ENCODE measurements at places on chromosomes 12 and 14.

- DNase-seq: no peak
Measured at GRCh38 chr14:79487632-79488031, 723.7 kb downstream of the DIO2 start.

- DNase-seq: no peak
Measured at GRCh38 chr14:41403360-41403759, 203.3 kb upstream of the LRFN5 start.

DNA sequence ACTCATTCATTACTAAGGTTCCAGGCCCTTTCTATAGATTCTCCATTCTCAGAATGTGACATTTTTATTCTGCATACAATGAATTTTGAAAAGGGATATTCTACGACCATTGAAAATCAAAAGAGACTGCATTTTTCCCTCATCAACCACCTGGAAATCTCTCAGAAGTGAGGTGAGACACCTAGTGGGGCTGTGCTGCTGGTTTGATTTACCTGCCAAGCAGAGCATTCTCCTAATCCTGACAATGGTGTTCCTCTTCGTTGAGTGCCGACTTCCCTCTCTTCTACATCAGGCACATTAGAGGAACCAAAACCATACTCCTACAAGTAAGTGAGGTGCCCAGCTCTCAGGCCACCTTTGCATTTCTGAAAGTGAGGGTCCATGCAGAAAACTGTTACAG lies 14.9 kb downstream of the CKB start:
- no peak for DNase-seq

DNA sequence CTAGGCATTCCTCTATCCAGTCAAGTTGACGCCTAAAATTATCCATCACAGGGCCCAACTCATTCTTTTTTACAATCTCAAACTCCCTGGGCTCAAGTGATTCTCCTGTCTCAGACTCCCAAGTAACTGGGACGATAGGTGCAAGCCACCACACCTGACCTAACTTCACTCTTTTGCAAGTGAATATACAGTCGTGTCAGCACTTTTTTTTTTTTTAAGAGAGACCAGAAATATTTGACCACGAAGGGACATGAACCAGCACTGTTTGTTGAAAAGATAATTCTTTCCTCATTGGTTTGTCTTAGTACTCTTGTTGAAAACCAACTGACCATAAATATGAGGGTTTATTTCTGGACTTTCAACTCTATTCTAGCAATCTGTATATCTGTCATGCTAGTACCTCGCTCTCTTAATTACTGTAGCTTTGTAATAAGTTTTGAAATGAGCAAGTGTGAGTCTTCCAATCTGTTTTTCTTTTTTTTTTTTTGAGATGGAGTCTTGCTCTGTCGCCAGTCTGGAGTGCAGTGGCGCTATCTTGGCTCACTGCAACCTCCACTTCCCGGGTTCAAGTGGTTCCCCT lies 14.0 kb downstream of the PTGR2 start:
- no peak for DNase-seq
